ENCODE measurements at places on chromosomes 12 and 14. TPM values are rescaled to one million over a fixed set of nuclear protein-coding genes. Genes with fewer than 3 reads are reported as not detected.

Gene LTB4R2
- 13.0 TPM for total RNA-seq

Gene OLR1
- total RNA-seq: not detected

Gene CCDC38
- total RNA-seq: 0.39 TPM

Gene RPGRIP1
- not detected for total RNA-seq

Gene KDM5A
- total RNA-seq: 126 TPM

Gene DPF3
- total RNA-seq: 0.58 TPM

Gene CMA1
- total RNA-seq: not detected

Gene DENND5B
- total RNA-seq: 1.7 TPM

Gene C12orf54
- not detected for total RNA-seq

Gene OAS1
- total RNA-seq: 3.2 TPM

Gene MYF6
- not detected for total RNA-seq

Gene FCF1
- total RNA-seq: 65.8 TPM

Gene CYP27B1
- total RNA-seq: 1.4 TPM

Gene PRH2
- total RNA-seq: not detected

Gene PTCSC3
- total RNA-seq: not detected

Gene SERPINA1
- total RNA-seq: not detected

Gene REC8
- total RNA-seq: 39.2 TPM

Gene KLRK1
- total RNA-seq: 792 TPM

Gene OR2AP1
- total RNA-seq: not detected

Gene OTX2
- not detected for total RNA-seq

Gene LRRIQ1
- total RNA-seq: not detected

Gene OR10P1
- total RNA-seq: not detected

Gene KRT78
- not detected for total RNA-seq

Gene OTUB2
- total RNA-seq: 0.22 TPM

Gene LRP1-AS
- not detected for total RNA-seq

Gene LTBP2
- 0.60 TPM for total RNA-seq

Gene SOX5
- not detected for total RNA-seq

Gene VRTN
- not detected for total RNA-seq

Gene CIROP
- not detected for total RNA-seq

Gene RAB2B
- 29.2 TPM for total RNA-seq

Gene BATF
- total RNA-seq: 5.7 TPM

Gene CLEC4A
- 1.4 TPM for total RNA-seq

Gene PLXNC1
- total RNA-seq: 9.4 TPM

Gene TAS2R14
- 3.1 TPM for total RNA-seq

Gene KRT83
- total RNA-seq: not detected

Gene TSPAN19
- not detected for total RNA-seq

Gene MGAT4C
- total RNA-seq: not detected

Gene UNC79
- not detected for total RNA-seq

Gene KCNH3
- total RNA-seq: 8.5 TPM

Gene MORN3
- 14.0 TPM for total RNA-seq

Gene ASCL1
- not detected for total RNA-seq

Gene CLEC2A
- not detected for total RNA-seq

Gene TSHR
- not detected for total RNA-seq

Gene OTOGL
- total RNA-seq: not detected

Gene LARP4
- total RNA-seq: 44.1 TPM

Gene CAMKK2
- total RNA-seq: 15.1 TPM

Gene PLD4
- 2.2 TPM for total RNA-seq

Measured in naive thymus-derived CD8-positive, alpha-beta T cell (primary cell).